ENCODE measurements at places on chromosomes 13 and 19.

DNA sequence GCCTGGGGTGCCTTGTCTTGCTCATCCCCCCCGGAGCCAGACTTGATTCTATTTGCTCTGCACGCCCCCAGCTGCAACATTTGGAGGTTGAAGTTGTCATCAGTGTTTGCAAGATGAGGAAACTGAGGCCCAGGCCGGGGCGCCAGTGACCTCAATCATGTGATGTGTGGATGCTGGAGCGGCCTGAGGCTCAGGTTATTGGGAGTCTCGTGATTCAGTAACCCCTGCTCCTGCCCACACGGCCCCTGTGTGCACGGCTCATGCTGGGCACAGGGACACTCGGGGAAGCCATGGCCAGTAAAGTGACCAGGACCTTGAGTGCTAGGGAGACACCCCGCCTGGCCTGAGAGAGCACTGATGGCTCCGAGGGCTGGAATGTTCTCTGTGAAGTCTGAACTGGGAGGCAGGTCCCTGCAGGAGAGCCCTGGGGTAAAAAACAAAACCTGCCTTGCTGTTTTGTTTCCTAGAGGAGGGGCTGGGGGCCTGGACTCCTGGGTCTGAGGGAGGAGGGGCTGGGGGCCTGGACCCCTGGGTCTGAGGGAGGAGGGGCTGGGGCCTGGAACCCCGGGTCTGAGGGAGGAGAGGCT lies 1.9 kb downstream of the FGF21 start:
- DNase-seq: no peak

GRCh38 chr13:40517486-40518480 lies 148.7 kb downstream of the FOXO1 start:
- DNase-seq: no peak

DNA sequence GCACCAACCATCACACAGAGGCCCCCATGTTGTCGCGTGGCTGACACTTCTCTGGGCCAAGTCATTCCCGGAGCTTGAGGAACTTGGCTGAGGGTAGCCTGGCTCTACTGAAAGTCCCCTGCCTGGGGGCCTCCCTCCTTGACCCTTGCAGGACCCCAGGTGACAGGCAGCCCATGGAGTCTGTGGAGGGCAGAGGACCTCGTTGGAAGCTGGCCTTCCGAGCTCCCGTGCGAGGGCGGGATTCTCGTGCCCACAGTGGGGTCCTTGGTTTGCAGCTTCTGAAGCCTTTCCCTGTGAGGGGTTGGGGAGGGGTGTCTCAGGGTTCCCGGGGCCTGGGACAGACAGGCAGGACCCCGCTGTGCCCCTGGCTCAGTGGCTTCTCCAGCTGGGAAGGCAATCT lies 16.4 kb downstream of the NMRK2 start:
- DNase-seq: no peak

DNA sequence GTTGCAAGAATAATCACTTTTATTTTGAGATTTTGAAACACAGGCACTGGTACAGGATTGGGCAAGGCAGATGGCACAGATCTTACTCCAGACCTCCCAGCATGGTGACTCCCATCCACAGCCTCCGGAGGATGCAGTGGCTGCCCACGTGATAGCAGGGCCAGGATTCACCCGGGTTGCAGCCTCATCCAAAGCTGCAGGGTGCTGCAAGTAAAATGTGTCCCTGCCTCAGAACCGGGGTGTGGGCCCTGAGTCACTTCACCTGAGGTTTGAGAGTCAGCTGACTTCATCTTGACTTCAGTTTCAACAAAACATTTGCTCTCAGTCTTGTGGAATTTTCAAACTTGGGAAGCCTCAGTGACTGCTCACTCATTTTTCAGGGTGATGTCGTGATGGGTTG lies 201.9 kb downstream of the FGF9 start:
- DNase-seq: no peak

DNA sequence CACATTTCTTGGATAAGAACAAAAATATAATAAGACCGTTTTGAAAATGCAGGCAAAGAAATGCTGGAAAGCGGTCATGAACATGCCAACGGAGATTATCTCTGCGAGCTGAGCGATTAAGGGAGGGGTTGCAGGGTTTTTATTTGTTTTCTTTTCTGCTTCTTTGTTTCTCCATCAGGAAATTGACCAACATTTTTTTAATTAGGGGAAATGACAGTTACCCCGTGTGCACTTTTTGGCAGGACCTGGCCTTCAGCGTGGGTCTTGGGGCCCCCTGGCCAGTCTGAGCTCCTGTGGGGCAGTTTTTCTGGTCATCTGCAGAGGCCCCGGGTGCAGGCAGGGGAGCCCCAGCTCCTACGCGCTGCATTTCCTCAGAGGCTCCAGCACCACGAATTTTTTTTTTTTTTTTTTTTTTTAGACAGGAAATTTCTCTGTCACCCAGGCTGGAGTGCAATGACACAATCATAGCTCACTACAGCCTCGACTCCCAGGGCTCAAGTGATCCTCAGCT lies 31.3 kb upstream of the HOMER3 start:
- DNase-seq: no peak

DNA sequence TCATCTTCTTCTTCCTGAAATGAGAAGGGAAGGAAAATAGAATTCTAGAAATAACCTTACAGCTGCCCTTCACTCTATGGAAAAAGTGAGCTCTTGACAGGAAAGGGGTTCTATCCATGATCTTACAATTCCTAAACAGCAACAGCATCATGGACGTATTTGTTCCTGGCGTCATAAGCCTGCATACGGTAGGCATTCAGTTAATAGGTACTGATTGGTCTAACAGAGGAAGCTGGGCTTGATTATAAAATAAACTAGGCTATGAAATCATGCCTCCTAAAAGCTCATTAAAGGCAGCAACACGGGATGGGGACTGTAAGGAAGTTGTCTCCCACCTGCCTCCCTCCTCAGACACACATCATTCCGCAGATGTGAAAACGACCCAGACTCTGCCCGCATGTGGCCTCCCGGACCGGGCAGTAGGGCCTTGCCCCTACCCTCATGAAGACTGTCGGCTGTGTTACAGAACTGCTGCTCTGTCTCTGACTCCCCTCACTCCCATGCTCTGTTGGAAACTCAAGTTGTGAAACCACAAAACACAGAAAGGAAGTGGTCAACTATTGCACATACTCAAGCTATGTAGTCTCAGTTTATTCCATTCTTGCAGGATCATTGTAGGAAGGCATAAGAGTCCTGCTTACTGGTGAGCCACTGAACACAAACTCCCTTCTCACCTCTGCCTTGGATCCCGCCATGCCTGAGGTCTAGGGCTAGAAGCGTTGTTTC lies 129.8 kb downstream of the DLEU7 start:
- DNase-seq: no peak

- no peak for DNase-seq
These were observed 23.0 kb upstream of the TFDP1 start for GRCh38 chr13:113561417-113562084.

DNA sequence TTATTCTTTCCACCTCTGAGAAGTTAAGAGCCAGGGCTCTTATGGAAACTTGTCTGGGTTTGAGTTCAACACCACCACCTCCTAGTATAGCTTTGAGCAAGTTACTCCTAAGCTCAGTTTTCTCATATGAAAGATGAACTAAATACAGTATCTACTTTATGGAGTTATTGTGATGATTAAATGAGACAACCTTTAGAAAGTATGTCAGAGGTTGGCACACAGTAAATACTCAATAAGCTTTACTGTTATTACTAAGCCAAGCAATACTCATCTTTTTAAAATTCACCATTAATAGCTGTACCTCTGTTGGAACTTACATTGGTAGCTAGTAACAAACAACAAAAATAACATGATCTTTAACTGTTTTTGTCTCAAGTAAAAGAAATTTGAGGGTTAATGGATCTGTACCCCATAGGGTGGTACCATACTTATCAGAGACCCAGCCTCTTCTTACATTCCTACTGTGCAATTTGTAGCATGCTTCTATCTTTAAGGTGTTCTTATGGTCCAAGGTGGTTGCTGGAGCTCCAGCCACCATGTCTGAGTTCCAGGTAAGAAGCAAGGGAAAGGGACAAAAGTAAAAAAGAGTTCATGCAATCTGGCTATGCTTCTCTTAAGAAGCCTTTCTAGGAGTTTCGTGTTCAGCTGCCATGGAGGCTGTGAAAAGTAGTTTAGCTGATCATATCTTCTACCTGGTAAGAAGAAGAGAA lies 24.1 kb upstream of the NDFIP2 start:
- no peak for DNase-seq

DNA sequence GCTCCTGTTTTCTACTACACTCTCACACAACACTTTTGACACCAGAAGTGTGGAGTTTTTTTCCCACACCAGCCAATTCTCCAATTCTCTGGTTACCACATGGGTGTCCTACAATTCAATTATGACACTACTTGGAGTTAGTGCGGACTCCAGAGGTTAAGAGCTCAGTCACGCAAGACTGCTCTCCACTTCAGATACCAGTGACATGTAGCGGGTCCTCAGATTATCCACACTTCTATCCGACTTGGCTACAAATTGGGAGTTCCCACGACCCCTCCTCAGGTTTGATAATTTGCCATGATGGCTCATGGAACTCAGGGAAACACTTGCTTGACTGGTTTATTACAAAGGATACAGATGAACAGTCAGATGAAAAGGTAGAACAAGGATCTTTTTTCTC lies 32.9 kb downstream of the PAN3 start:
- DNase-seq: no peak

Measured in stimulated activated CD8-positive, alpha-beta memory T cell treated with anti-CD3 and anti-CD28 coated beads, Interleukin-12 subunit alpha, Interleukin-12 subunit beta, amount 100 ng/mL, for 1 hour (primary cell).